ENCODE measurements at places on chromosomes 1 and 21. TPM values are rescaled to one million over a fixed set of nuclear protein-coding genes. Genes with fewer than 3 reads are reported as not detected.

RNF187 gene
- 67.2 TPM for total RNA-seq

- DNase-seq: no peak
Measured at GRCh38 chr1:31748365-31748764, 15.8 kb downstream of the ADGRB2 start.

GRCh38 chr1:150299716-150300115 is 6.1 kb downstream of the MRPS21 start:
- DNase-seq: no peak

RHCE gene
- 0.26 TPM for total RNA-seq

COL11A1 gene
- 7.0 TPM for total RNA-seq

GRCh38 chr1:167262836-167263235 is 42.1 kb downstream of the POU2F1 start:
- no peak for DNase-seq

- DNase-seq: no peak
Measured at GRCh38 chr1:94798462-94798861, 21.7 kb upstream of the SLC44A3 start.

DNA sequence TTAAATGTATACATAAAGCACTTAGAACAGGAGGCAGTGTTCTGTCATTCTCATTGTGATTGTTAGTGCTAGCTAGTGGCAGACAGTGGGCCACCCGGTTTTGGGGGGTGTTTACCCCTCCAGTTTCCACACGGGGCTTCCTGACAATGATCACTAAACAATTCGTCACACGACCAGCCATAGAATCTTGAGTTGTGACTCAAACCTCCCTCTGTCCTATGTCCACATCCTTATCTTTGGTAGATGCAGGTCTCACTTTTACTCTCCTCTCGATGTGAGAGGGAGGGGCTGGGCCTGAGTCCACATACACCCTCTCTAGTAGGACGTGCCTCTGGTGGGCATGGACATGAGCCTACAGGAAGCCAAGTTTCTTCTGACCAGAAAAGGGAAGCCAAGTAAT is 92.6 kb upstream of the SSX2IP start:
- DNase-seq: no peak

DNA sequence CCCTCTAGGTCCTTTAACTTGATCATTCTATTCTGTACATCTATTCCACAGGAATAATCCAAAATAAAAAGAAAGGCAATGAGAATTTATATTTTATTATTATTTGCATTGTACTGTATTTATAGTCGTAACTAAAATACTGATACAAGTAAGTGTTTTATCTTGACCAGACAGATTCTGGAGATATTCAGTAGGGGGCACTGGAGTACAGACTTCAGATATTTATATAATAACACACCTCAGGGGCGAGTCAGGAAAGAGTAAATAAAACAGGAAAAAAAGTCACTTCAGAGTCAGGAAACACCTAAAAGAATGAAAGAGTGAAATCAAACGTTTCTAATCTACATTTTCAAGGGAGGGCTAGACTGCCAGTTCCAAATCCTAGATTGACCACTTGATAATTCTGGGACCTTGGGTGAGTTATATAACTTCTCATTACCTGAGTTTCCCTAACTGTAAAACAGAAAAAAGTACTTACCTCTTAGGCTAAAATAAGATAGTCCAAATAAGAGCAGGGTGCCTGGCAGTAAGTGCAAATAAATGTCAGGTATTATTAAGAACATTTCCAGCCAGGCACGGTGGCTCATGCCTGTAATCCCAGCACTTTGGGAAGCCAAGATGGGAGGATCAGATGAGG is 31.1 kb upstream of the MTF1 start:
- no peak for DNase-seq

DNA sequence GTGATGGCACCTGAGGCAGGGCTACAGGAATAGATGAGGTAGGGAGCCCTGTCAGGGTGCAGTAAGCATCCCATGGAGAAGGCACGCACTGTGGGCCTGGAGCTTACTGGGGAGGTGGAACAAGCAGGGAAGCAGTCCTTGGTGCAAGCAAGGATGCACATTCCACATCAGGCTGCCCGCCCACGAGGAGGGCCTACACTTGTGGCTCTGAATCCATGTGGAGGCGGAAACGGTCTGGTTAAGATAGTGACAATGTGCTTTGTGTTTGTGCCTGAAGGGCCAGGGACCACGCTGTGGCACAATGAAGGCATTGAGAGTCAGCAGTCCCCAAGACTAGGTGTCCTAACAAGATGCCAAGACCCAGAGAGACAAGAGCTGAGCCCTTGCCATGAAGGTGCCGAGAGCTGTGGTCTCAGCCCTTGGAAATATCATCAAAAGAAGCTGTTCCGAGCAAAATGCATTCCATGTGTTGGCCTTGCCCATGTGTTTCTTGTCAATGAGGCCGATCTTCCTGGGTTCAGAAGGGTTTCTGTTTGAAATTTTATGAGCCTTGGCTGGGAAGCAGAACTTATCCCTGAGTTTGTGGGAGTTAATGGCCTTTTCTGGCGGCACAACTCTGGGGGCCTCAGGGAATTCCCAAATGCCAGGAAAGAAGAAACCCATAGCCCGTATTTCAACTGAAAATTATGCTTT is 111.9 kb downstream of the NGF start:
- DNase-seq: no peak

- DNase-seq: no peak
Measured at GRCh38 chr1:160639652-160640051, 7.2 kb downstream of the SLAMF1 start.

- no peak for DNase-seq
Measured at GRCh38 chr1:161378014-161378413, 10.3 kb upstream of the CFAP126 start.

HUNK gene
- 5.7 TPM for total RNA-seq

DNA sequence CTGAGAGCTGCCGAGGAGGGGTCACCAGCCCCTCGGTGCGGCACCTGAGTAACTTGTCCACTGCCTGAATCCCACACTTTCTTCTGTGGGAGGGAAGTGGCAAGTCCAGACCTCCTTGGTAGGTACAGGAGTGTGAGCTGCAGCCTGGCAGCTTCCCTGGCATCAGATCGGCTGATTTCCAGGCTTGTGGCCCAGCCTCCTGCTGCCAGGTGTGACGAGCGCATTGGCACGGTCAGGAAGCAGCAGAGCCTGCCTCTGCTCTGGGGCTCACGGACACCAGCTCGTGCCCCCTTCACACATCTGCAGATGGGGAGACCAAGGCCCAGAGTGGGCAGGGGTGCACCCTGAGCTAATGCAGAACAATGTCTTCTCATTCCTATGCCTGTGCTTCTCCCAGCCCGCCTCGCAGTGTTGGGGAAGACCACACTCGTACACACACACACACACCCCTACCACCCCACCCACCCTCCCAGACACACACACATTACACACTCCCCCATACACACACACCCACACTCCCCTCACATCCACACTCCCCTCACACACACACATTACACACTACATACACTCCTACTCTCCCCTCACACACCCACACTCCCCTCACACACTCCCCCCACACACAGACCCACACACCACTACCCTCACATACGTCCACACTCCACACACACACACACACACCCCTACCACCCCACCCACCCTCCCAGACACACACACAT is 33.1 kb upstream of the SELENON start:
- no peak for DNase-seq

GRCh38 chr1:228222548-228222947 is 14.7 kb downstream of the OBSCN start:
- DNase-seq: no peak

DNA sequence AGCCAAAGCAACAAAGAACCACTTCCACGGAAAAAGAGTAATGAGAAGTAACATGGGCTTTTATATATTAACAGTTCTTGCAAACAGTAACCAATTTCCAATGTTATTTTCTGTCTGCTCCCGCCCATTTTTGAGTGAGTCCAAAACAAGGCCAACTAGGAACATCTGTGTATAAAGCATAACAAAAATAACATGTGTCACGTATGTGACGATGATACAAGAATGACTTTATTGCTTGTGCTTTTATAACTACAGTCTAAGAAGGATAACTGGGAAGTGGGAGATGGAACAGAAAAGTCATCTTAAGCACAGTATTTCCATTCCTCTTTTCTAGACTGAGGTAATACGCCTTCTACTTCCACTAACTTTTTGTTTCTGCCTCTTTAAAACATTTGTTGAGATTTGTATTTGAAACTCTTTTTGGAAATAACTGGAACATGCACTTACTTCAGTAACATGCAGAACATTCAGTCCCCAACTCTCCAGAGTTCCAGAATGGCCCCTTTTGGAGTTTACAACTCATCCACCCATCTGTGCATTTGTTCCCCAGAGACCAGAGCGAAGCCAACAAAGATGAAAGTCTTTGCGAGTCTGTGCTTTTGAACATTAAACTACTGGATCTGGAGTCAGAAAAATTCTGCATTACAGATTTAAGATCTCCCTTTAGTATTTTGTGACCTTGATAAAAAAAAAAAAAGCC is 143.0 kb upstream of the ZRANB2 start:
- no peak for DNase-seq

SDC3 gene
- total RNA-seq: 25.9 TPM

DNA sequence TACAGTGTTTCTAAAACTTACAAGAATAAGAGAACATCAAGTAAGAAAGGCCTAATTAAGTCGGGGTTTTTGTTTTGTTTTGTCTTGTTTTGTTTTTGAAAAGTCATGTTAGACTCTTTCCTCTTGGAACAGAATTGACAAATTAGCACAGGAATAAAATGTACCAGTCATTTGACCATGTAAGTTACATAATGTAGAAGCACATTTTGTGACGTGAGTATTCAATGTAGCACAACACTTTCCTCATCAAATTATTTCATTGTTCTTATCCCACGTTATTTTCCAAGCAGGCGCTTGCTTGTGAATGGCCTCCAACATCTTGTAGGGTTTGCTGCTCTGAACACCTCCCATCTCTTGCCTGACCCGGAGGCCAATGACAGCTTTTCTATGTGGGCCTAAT is 34.7 kb upstream of the DNASE2B start:
- DNase-seq: no peak

DNA sequence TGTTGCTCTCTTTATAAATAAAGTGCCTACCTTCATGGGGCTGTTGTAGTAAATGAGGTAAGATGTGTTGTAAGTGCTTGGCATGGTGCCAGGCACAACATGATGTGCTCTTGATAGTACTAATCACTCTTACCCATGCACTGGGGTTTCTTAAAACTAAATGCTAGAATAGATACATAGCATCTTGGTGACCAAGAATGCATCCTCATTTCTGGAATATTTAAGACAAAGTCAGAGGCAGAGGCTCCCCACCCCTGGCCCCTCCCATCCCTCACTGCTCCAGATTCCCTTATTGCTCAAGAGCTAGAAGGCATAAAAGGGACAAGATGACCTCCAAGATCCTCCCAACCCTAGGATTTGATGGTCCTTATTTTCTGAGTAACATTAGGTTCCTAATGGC is 61.3 kb downstream of the GLUL start:
- no peak for DNase-seq

DNA sequence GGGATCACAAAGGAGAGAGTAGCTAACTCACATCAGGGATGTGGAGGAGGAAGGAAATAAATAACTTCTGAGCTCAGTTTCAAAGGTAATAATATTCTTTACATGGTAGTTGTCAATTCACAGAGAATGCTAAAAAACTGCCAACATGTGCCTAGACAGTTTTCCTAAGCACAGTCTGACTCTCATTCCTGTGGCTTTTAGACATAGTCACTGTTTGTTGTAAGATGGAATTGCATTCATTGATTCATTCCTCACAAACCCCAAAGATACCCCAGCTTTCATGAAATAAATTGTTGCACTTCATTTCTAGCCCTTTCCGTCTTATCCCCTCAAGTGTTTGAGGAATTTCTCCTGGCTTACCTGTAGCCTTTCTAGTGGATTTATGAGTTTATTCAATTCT is 263.9 kb downstream of the NTNG1 start:
- no peak for DNase-seq

- peak; percentile 23 for DNase-seq
Measured at GRCh38 chr1:179824265-179824664, 53.3 kb downstream of the TOR1AIP2 start.

- no peak for DNase-seq
Measured at GRCh38 chr1:150092180-150092791, 24.7 kb downstream of the VPS45 start.

- DNase-seq: no peak
Measured at GRCh38 chr1:118788463-118788862, 199.7 kb downstream of the TBX15 start.

LCE2A gene
- total RNA-seq: not detected

DNA sequence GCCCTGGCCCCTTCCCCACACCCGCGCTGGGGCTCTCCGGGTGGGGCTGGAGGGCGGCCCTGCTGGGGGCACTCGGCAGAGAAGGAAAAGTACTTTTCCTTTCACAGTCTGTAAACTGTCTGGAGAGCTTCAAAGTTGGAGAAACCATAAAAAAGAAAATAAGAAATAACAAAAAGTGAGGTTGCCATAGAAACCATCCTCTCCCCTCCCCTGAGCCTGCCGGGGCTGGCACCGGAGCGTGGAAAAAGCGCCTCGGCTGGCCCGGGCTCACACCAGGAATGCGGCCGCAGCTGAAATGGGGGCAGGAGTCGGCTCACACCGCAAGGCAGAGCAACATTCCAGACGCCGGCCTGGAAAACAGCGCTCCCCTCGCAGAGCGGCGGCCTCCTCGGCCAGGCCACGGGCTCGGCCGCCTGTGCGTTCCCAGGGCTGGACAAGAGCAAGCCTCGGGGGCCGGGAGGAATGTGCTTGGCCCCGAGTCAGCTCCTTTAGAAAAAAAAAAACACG is 69.2 kb downstream of the MORN1 start:
- DNase-seq: peak; percentile 61

DNA sequence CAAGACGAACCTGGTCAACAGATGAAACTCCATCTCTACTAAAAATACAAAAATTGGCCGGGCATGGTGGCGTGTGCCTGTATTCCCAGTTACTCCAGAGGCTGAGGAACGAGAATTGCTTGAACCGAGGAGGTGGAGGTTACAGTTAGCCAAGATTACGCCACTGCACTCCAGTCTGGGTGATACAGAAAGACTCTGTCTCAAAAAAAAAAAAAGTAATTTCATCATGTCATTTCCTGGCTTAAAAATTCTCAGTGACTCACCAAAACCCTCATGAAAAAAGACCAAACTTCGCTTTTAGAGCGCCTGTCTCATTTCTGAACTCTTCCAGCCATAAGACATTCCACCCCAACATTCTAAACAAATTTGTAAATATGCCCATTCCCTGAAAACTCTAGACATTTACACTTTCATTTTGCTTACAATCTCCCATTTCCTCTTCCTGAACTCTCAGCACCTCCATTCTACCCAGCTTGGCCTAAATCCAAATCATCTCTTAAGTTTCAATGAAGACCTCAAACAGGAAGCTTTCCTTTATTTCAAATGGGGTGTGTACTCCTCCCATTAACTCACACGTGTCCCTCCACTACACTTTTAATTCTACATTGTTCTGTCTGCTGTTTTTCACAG is 50.5 kb upstream of the PRRC2C start:
- DNase-seq: no peak

A3GALT2 gene
- total RNA-seq: not detected

DNA sequence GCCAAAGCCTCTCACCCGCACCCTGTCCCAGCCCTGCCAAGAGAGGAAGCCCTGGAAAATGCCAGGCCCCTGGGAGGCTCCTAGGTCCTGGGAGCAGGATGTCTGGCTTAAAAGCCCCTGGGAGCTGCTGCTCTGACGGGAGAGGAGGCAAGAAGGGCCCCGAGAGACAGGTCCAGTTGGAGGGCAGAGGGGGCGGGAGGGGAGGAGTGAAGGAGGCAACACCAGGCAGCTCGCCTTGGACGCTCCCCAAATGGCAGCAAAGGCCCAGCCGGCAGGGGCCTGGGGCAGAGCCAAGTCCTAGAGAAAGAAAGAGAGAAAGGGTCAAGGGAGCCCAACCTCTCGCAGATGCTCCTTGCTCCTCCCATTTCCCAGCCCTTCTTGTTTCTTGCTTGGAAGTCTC is 6.8 kb downstream of the ETV3L start:
- DNase-seq: peak; percentile 33

SPRR2E gene
- total RNA-seq: not detected

TMEM79 gene
- total RNA-seq: 2.1 TPM

- no peak for DNase-seq
Measured at GRCh38 chr1:14429577-14429976, 168.9 kb upstream of the KAZN start.
